ENCODE measurements at places on chromosomes 2 and 18. TPM values are rescaled to one million over a fixed set of nuclear protein-coding genes. Genes with fewer than 3 reads are reported as not detected.

GRCh38 chr2:235543851-235544688 lies 50.2 kb downstream of the AGAP1 start:
- H3K27me3 ChIP-seq, result no peaks in the 10 kb centered on the region
- DNase-seq, result no peak
- H3K36me3 ChIP-seq, result no peaks in the 10 kb centered on the region

- H3K4me3 ChIP-seq, result no peak overlapping the region
- H3K27me3 ChIP-seq, result no peaks in the 10 kb centered on the region
- no peak overlapping the region for H3K27ac ChIP-seq
- peaks cover 4% of the 10 kb centered on the region for H3K4me1 ChIP-seq
- no peak for DNase-seq
Measured at GRCh38 chr2:201790989-201791388, 10.3 kb upstream of the ALS2 start.

DNA sequence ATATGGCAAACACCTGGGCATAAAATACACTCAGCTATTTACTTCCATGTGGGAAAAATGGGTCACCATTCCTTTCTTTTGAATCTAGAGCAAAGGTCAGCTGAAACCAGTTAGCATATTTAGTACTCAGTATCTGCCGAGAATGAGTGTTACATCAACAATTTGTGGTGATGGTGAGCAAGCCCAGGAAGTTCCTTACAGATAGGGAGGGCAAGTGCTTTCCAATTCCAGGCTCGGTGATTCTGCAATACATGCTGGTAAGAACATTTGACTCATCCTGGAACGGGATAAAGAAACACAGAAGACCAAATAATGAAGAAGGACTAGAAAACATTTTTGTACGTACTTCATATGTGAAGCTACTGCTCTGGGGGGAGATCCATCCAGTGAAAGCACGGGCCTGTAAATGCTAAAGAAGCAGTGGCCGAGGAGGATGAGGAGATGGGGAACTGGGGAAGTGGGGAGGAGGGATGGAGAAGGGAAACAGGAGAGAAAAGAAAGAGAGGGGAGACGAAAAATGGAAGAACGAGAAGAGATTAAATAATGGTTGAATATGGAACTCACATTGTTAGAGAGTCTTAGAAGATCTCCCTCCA lies 251.9 kb downstream of the TTC32 start:
- no peak overlapping the region for H3K4me3 ChIP-seq
- H3K27ac ChIP-seq, result no peak overlapping the region
- no peak for DNase-seq
- H3K27me3 ChIP-seq, result no peaks in the 10 kb centered on the region
- H3K4me1 ChIP-seq, result no peaks in the 10 kb centered on the region

- H3K36me3 ChIP-seq, result no peaks in the 10 kb centered on the region
- no peak overlapping the region for H3K27ac ChIP-seq
- no peak for DNase-seq
- H3K4me1 ChIP-seq, result no peaks in the 10 kb centered on the region
- no peak overlapping the region for H3K4me3 ChIP-seq
- no peaks in the 10 kb centered on the region for H3K27me3 ChIP-seq
Measured at GRCh38 chr2:227597036-227597435, 1.7 kb upstream of the SCYGR2 start.

GRCh38 chr2:42922293-42922692 lies 129.9 kb upstream of the HAAO start:
- no peaks in the 10 kb centered on the region for H3K27me3 ChIP-seq
- H3K4me3 ChIP-seq, result no peak overlapping the region
- peak overlapping the region; percentile 97 for H3K27ac ChIP-seq
- no peaks in the 10 kb centered on the region for H3K36me3 ChIP-seq

DNA sequence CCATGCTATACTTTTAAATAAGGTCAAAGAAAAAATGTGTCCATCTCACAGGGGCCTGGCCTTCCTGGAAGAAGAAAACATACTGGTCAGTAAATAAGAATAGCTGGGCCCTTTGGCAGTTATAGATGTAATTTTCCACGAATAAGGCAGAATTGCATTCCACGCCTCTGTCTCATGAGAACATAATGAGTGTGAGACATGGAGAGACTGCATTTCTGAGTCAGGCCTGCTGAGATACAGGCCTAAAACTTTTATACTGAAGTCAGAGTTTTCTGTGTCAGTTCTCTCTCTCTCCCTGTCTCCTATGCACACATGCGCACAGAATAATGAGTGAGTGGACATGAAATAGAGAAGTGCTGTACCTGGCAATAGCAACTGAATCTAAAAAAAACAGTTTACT lies 20.4 kb upstream of the IL1R1 start:
- H3K4me1 ChIP-seq, result peaks cover 24% of the 10 kb centered on the region
- H3K27me3 ChIP-seq, result no peaks in the 10 kb centered on the region
- DNase-seq, result no peak

DNA sequence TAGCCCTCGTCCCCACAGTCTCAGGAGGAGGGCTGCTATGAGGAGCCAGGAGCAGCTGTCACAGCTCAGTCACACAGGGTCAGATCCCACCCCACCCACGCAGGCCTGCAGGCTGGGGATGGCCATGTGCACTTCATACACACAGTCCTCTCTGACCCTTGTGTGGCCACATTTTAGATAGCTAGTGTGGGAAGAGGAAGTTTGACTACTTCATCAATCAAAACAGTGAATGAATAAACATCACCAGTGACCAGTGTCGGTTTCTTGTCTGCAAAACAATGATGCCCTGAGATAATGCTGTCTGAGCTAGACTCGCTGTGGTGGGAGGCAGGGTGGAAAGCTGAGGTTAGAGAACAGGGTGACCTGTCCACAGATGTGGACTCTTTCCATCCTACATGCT lies 107.1 kb downstream of the PIEZO2 start:
- H3K27me3 ChIP-seq, result no peaks in the 10 kb centered on the region
- no peak for DNase-seq
- H3K27ac ChIP-seq, result no peak overlapping the region
- H3K4me1 ChIP-seq, result peaks cover 21% of the 10 kb centered on the region
- H3K36me3 ChIP-seq, result no peaks in the 10 kb centered on the region

Gene LGALSL
- 3.2 TPM for polyA plus RNA-seq

Gene HOXD10
- polyA plus RNA-seq, result not detected

Gene GNAL
- 0.15 TPM for polyA plus RNA-seq

Gene SALL3
- not detected for polyA plus RNA-seq

Gene IL1F10
- polyA plus RNA-seq, result not detected

Gene ANTXR1
- polyA plus RNA-seq, result 0.60 TPM

All from liver (tissue), 10 donors.